Vagina (tissue), 2 donors: ENCODE measurements at places on chromosomes 13 and 19.
A peak's percentile ranks its signal among the peaks of the same experiment; 100 is the strongest.

GRCh38 chr19:38924388-38924787 lies 6.2 kb downstream of the SARS2 start:
- no peak for DNase-seq

GRCh38 chr13:88857256-88857655 lies 1186.1 kb downstream of the SLITRK5 start:
- no peak for DNase-seq

DNA sequence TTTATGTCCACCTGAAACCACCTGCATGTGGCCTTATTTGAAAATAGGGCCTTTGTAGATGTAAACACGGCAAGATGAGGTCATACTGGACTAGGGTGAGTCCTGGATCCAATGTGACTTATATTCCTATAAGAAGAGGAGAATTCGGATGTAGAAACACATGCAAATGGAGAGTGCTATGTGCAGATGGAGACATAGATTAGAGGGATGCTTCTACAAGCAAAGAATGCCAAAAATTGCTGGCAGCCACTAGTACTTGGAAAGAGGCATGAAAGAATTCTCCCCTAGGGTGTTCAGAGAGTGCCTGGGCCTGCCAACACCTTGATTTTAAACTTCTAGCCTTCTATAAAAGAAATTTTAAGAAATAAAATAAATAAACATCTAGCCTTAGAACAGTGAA lies 226.1 kb downstream of the RFC3 start:
- no peak for DNase-seq

GRCh38 chr19:15161028-15161984 lies 39.5 kb downstream of the NOTCH3 start:
- no peak for DNase-seq

DNA sequence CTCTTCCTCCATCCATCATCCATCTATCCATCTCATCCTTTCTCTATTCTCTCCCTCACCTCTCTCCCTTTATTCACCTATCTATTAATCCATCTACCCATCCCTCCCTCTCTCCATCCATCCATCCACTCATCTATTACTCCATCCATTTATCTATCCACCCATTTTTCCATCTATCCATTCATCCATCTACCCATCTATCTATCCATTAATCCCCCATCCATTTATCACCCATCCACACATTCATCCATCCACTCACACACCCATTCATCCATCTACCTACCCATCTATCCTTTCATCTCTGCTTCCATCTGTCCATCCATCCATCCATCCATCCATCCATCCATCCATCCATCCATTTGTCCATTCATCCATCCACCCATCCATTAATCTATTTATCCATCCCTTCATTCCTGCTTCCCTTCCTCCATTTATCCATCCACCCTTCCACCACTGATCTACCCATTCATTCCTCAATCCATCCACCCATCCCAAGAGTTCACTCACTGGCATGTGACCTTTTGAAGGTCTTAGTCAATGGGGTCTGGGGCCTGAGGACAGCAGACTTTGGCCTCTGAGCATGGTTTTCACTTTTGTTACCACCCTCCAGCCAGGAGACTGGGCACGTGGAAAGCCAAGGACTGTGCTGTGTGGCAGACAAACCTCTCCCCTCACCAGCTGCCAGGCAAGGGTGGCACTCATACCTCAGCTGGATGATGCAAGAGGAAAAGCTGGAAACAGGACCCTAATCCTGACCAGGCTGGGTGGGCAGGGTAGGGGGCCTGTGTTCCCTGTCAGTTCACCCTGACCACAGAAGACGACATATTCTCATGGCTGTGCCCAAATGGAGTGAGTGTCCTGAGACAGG lies 126.7 kb downstream of the URI1 start:
- DNase-seq: no peak

DNA sequence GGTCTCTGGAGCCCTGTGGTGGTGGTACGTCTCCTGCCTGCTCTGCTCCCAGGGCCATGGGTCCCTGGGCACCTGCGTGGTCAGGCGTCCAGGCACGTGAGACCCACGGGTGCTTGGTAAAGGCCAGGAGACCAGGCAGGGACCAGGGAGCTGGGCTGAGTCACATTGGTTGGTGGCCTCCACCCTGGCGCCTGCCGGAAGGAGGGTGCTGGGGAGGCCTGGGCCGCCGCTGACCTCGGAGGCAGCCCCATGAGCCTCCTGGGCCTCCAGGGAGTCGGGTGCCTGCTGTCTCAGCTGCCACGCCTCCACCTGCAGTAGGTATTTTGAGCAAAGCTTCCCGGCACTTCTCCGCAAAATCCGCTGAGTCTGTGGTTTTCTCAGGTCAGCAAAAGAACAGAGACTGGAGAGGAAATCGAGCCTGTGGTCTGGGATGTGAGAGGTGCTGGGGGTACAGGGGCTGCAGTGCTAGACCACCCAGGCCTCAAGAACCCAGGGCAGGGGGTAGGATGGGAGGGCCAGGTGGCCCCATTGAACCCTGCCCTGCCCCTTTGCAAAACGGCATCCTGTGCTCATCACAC lies 3.6 kb upstream of the PLK5 start:
- DNase-seq: no peak

GRCh38 chr19:4633140-4633967 lies 6.0 kb upstream of the TNFAIP8L1 start:
- DNase-seq: no peak

GRCh38 chr13:51538591-51539179 lies 45.6 kb upstream of the WDFY2 start:
- no peak for DNase-seq

GRCh38 chr13:106090001-106090400 lies 445.5 kb downstream of the EFNB2 start:
- no peak for DNase-seq

DNA sequence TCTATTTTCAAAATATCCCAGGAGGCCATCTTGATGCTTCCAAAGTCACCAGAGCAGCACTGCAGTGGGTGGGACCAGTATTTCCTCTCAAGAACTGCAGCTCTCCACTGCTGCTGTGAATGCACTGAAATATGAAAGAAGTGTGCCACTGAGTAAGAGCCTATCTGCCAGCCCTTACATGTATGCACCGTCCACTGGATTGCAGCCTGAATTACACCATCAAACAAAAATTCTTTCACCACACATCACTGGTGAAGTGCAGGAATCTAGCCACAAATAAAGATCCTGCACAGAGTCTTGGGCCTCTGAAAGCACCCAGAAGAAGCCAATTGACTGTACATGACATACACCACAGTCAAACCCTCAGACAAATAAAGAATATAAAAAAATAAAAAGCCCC lies 249.0 kb downstream of the LHFPL6 start:
- DNase-seq: no peak

GRCh38 chr19:38596057-38596981 lies 21.4 kb downstream of the MAP4K1 start:
- peak; percentile 71 for DNase-seq

GRCh38 chr13:66341635-66342377 lies 888.3 kb downstream of the PCDH9 start:
- DNase-seq: no peak

DNA sequence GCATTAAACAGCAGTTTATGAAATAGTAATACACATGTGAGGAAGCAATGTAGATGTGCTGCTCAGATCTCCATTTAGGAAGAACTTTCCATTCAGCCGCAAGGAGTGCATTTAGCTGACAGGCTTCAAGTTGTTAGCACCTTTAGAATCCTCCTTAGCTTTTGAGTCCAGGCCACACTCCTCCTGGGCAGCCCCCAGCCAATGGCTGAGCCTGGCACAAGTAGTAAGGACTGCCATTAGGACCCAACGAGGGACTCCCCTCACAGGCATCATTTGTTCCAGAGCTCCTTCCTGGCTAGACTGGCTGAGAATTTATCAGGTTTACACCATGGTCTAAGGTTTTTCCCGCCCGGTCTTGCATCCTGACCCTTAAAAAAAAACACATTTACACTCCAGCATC lies 201.4 kb downstream of the DIAPH3 start:
- DNase-seq: no peak

- no peak for DNase-seq
Measured at GRCh38 chr19:44718441-44719261, 19.7 kb downstream of the CEACAM16 start.

DNA sequence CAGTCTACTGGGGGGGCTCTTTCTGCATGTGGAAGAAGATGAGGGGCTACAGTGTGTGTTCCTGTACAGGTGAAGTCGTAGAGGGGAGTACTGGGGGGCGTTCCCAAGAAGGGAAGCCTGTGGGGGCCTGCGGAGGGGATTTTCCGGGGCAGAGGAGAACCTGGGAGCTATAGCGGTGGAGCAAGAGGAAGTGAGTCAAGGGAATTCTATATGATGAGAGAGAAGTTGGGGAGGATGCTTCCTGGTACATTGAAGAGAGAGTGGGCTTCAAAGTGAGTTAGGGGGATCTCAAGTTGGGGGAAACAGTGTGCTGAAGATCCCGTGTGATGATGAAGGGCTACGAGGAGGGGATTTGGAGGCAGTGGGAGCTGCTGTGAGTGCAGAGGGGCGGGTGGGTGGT lies 1.9 kb upstream of the CACNG8 start:
- no peak for DNase-seq

DNA sequence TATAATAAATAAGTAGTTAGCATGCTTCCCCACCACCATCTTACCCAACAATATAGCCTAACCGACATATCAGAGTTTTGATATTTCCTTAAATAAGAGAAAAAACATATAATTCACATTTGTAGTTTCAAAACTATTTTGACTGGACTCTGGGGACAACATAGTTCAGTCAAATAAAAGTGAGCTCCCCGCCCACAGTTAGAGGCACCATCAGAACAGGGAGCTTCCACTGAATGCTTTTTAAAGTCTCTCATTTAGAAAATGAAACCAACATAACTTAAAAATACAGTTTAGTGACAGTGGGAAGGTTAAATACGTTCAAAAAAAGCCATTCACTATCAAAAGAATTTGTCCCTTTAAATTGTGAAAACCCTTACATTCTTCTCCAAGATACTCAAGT lies 92.8 kb downstream of the EPSTI1 start:
- DNase-seq: no peak

DNA sequence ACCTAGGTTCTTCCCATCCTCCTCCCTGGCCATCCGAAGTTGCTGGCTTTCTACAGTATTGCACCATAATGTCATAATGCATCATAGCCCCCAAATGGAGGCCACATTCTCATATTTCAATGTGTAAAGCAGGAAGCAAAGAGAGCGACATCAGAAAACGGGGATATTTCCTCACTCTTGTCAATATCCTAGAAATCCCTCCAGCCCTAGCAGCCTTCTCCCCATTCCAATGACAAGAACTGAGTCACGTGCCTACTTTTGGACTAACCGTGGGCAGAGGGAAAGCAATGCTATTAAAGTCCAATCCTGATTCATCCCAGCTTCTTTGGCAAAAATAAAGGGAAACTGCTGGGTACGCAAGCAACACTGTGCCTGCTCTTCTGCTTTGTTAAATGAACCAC lies 4.3 kb upstream of the RAP2A start:
- no peak for DNase-seq

DNA sequence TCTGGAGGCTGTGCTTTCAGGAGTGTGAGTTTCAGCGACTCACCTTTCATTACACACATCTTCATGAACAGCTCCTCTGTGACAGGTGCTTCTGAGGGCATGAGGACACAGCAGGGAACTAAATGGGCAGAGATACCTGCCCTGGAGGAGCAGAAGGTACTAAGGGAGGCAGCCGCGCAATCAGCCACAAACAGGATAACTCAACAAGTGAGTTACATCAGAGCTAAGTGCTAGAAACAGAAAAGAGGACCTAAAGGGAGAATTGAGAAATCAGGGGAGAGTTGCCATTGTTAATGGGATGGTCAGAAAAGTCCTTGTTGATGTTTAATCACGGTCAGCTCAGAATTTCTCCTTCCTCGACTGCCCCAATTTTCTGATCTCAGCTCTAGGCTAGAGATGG lies 42.5 kb downstream of the SYDE1 start:
- no peak for DNase-seq

GRCh38 chr13:46593398-46593797 lies 40.4 kb downstream of the LRCH1 start:
- DNase-seq: no peak

DNA sequence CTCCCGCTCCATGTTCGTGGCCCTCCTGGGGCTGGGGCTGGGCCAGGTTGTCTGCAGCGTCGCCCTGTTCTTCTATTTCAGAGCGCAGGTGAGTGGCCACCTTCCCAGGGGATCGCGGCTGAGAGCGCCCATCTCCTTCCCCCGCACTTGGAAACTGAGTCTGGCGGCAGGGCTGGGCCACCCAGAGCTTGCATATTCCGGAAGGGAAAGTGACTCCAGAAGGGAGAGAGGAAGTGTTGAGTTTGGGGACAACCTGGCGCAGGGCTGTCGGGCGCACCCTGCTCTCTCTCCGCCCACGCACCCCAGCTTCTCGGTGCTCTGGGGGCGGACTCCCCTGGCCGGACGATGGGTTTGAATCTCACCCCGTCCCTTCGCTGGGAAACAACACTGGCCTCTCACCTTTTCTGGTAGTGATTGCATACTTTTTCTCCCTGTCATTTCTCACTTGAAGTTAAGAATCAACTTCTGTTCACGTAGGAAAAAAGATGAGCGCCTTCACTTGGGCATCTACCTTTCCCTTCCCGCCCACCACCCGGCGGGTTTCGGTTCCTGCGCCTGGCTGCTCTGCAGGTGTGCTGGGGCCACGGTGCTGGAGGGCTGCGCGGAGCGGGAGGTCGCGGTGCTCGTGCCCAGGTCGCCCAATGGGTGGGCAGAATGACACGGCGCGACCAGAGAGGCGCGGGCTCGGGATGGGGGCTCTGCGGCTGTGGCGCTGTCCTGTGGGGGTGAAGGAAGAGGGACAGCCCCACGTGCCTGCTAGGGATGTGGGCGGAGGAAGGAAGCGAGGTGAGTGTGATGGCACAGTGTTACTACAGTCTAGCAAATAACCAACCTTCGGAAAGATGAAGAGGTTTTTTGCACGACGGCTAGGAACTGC lies 721 bp downstream of the TNFSF11 start:
- no peak for DNase-seq

- no peak for DNase-seq
Measured at GRCh38 chr19:10013834-10014618, 743 bp downstream of the RDH8 start.

- no peak for DNase-seq
Measured at GRCh38 chr19:54357381-54357780, 7.3 kb downstream of the LAIR1 start.

- DNase-seq: no peak
Measured at GRCh38 chr19:45305421-45305820, 17.3 kb downstream of the CKM start.

GRCh38 chr13:44703371-44703770 lies 127.2 kb upstream of the TSC22D1 start:
- DNase-seq: no peak

- DNase-seq: no peak
Measured at GRCh38 chr13:64075543-64076271, 2660.1 kb upstream of the PCDH20 start.
